ENCODE measurements at places on chromosomes 12 and 14.

DNA sequence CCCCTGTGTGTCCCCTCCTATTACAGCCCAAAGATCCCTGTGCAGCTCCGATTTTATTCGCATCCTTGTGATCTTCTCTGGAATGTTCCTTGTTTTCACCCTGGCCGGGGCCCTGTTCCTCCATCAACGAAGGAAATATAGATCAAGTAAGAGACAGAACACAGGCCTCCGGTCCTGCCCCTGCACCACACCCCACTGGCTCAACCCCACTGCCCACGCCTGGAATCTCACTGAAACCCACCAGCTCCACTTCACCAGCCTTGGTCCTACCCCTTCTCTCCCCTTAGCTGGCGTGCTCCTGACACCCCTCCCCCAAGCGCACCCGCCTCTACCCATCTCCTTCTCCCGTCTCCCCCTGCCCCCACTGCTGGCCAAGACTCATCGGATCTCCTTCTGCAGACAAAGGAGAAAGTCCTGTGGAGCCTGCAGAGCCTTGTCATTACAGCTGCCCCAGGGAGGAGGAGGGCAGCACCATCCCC is 934 bp upstream of the TAPBPL start:
- peak; percentile 74 for DNase-seq

DNA sequence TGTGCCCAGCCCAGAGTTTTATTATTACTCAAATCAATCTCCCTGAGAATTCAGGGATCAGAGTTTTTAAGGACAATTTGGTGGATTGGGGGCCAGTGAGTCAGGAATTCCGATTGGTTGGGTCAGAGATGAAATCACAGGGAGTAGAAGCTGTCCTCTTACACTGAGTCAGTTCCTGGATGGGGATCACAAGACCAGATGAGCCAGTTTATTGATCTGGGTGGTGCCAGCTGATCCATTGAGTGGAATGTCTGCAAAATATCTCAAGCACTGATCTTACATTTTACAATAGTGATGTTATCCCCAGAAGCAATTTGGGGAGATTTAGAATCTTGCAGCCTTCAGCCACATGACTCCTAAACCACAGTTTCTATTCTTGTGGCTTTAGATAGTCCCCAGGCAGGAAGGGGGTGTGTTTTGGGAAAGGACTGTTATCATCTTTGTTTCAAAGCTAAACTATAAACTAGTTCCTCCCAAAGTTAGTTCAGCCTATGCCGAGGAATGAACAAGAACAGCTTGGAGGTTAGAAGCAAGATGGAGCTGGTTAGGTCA is 89.1 kb upstream of the CNOT2 start:
- no peak for DNase-seq

GRCh38 chr12:13405961-13406703 is 209.6 kb downstream of the EMP1 start:
- no peak for DNase-seq

GRCh38 chr12:127150028-127150427 is 1116.9 kb upstream of the TMEM132C start:
- no peak for DNase-seq

GRCh38 chr12:50103767-50104321 is at the start of gene GPD1:
Gene GPD1, plus strand, starts transcription at chr12:50104008. Its CDS starts 43 bp downstream, at chr12:50104051.
- peak; percentile 41 for DNase-seq

DNA sequence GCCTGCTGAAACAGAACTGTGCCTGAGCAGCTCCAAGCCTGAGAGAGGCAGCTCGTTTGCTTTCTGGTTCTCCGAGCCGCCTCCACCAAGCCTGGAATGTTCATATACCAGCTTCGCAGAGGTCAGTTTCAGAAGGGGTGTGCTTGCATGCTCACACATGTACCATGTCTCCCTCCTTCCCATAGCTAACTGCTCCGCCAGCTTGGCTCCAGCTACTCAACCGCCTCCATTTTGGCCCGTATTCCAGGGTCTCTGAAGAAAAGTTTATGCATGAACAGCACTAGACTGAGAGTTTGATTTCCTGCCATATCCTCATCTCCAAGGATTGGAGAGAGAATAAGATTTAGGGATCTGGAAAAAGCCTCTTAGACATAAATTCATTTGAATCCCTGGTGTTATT is 103.7 kb downstream of the SMOC1 start:
- no peak for DNase-seq

GRCh38 chr14:101123618-101124510 is 220.3 kb upstream of the RTL1 start:
- no peak for DNase-seq

- DNase-seq = no peak
Observed at GRCh38 chr14:79093531-79093930, 923.4 kb downstream of the NRXN3 start.

DNA sequence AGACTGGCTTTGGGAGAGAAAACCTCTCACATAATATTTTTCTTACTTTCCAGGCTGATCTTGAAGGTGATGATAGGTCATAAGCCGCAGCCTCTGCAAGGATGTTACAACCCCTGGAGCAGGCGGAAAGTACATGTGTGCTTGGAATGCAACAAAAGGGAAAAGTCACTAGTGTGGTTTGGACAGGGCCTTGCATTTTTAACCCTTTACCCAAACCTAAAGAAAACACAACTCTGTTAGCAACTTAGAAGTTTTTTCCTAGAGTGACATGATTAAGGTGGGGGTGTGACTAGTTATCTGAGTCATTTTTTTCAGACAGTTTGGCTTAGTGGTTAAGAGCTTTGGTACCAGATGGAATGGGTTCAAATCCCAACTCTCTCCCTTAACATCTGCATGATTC is 97.0 kb downstream of the TMEM30B start:
- no peak for DNase-seq

- no peak for DNase-seq
Observed at GRCh38 chr12:122888232-122888752, 7.6 kb downstream of the VPS37B start.

DNA sequence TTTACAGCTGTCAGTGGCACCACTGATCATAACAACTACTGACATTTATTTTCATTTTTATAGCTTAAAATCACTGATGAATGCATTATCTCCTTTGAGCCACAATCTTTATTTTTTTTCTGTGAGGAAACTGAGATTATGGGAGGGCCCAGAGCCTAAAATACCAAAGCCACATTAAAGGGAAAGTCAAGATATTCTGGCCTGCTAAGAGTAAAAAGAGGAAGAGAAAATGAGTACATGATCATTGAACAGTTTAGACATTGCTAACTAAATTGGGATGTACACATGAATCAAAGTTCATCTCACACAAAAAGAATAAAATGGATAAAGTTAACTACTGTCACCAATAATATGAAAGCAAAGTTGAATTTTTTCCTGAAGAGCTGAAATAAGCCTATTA is 170.5 kb upstream of the GARIN2 start:
- no peak for DNase-seq

DNA sequence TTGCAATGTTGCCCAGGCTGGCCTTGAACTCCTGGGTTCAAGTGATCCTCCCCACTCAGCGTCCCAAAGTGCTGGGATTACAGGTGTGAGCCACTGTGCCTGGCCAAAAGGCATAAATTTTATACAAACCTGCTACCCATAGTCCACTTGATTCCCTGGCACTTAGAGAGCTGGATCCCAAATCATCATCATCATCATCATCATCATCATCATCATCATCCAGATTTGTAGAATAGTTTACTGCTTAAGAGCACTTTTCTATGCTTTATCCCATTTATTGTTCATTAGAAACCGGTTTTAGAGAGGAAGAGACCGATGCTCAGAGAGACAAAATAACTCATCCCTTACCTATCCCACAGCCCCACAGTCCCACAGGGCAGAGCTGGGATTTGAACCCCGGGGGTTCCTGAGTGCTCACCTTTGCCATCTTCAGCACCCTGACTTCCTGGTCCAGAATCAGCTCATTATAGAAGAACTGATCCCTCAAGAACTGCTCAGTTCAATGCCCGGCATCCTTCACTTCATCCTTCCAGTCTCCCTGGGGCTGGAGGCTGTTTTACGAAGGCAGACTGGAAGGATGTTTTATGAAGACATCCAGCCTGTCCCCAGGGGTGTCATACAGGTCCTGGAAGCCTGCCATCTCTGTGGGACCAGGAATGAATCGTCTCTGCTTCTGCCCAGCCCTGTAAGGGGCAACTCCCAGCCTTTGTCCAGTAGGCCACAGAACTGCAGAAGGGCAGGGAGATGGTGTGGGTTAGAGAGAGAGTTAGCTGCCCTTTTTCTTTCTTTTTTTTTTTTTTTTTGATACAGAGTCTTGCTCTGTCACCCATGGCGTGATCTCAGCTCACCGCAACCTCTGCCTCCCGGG is 20.2 kb upstream of the OASL start:
- no peak for DNase-seq

DNA sequence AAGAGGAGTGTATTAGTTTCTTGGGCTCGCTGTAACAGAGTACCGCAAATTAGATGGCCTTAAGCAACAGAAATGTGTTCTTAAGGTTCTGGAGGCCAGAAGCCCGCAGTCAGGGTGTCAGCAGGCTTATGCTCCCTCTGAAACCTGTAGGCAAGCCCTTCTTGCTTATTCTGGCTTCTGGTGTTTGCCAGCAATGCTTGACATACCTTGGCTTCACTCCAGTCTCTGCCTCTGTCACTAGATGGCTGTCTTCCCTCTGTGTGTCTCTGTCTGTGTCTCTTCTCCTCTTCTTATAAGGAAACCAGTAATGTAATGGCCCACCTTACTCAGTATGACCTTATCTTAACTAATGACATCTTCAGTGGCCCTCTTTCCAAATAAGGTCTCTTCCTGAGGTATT is 85.1 kb downstream of the DERA start:
- DNase-seq = no peak

GRCh38 chr12:50828886-50829285 is 13.8 kb upstream of the TMPRSS12 start:
- DNase-seq = no peak

GRCh38 chr12:57613427-57614109 is 2.3 kb downstream of the ARHGEF25 start:
- no peak for DNase-seq

GRCh38 chr14:23551266-23552028 is at the start of gene ZFHX2:
Gene ZFHX2, minus strand, starts transcription at chr14:23551765. Its CDS starts 16,440 bp downstream, at chr14:23535325.
- DNase-seq = peak; percentile 88

DNA sequence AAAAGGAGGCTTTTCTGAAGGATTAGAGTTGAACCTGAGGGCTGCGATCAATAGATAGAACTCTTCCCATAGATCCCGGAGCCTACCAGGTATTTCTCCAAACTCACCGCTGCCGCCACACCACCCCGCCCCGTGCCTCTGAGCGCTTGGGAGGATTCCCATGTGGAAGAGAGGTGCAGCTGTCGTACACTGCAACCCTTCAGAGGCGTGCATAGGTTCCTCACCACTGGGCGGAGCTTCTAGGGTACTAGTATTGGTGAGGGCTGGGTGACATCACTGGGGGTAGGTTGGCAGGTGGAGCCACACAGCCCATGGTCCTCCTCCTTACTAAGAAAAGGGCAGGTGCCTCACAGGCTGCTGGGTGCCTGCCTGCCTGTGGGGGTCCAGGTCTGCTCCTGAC is 127.0 kb downstream of the TSPAN9 start:
- no peak for DNase-seq

DNA sequence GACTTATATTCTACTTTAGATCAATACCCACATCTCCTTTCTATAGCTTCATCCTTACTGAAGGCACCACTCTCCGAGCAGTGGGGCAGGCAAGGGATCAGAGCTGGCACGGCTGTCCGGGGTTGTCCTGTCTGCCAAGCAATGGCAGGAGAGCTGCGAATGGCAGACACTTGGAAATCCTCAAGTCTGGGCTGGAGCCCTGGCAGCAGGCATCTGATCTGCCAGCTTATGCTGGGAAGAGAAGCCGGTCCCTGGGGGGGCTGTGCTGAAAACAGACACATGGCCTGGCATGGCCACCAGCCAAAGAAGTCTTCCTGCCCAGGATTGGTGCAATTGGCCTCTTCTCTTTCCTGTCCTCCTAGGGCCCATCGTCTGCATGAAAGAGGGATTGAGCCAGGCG is 280.2 kb upstream of the PWP1 start:
- DNase-seq = no peak

- DNase-seq = no peak
Observed at GRCh38 chr12:93680006-93680405, 2.8 kb downstream of the CRADD start.

- DNase-seq = no peak
Observed at GRCh38 chr14:99734406-99735051, 50.4 kb downstream of the CYP46A1 start.

DNA sequence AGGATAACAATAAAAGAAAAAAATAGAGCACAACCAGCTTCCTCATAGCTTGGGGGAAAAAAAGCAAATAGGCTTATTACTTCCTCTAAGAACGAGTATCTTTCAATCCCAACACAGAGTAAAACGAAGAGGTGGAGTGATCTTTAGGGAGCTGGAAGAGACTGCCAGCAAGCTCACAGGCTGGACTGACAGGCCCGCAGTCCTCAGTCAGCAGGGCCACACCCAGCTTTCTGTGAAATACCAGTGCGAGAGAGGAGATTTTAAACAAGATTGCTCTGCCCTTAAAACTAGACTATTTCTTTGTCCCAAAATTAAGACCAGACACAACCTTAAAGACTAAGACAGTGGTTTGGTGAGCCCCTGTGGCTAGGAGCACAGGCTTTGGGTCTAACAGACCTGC is 32.9 kb downstream of the SETD3 start:
- no peak for DNase-seq

DNA sequence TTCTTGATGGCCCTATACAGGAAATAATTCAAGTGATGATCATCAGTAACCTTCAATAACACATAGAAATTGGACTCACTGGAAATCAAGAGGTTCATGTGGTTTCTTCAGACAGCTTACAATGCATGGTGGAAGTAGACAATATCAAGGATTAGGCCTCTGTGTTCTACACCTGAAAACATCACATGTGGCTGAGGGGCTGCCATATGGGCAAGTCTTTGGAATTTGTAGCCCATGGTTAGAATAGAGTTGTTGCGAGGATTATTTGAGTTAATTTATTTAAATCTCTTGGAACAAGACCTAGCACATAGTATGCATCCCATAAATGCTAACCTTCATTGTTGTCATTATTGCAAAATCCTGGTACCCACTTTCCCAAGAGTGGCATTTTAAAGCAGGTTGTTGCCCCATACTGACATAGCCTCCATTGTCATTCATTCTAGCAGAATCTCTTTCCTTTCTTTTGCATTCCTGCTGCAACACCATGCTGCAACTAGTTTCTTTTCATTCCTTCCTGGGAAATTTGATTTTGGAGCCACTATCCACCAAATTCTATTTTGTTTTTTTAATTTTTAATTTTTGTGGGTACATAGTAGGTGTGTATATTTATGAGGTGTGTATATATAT is 352.7 kb upstream of the NAV3 start:
- no peak for DNase-seq

DNA sequence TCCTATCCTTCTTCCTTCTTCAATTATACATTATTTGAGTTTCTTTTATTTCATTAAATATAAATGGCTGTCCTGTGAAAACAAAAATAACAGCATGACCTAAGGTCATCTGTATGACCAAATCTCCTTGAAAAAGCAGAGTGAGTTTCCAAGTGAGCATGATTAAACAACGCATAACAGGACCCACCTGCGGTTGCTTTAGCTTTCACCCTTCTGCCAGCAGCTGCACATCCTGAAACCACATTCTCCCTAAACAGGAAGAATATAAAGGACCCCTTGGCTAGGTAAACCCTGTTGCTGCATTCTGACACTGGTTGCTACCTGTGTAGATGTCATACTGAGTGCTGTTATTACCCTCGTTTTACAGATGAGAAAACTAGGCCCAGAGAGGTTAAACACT is 42.8 kb upstream of the CPM start:
- DNase-seq = no peak

- DNase-seq = no peak
Observed at GRCh38 chr12:29509503-29509902, 12.0 kb upstream of the OVCH1 start.

- DNase-seq = peak; percentile 35
Observed at GRCh38 chr14:38721822-38722431, 381.1 kb downstream of the SEC23A start.

- no peak for DNase-seq
Observed at GRCh38 chr12:48164451-48164850, 7.1 kb upstream of the ASB8 start.
